Hepatocyte (in vitro differentiated cells): ENCODE measurements at places on chromosomes 13 and 19. TPM values are rescaled to one million over a fixed set of nuclear protein-coding genes. Genes with fewer than 3 reads are reported as not detected.

- no peak for DNase-seq
These were observed 1611.1 kb downstream of the SLITRK5 start for GRCh38 chr13:89282241-89282640.

- no peak for DNase-seq
These were observed 92.6 kb downstream of the ENOX1 start for GRCh38 chr13:43694146-43694664.

DNA sequence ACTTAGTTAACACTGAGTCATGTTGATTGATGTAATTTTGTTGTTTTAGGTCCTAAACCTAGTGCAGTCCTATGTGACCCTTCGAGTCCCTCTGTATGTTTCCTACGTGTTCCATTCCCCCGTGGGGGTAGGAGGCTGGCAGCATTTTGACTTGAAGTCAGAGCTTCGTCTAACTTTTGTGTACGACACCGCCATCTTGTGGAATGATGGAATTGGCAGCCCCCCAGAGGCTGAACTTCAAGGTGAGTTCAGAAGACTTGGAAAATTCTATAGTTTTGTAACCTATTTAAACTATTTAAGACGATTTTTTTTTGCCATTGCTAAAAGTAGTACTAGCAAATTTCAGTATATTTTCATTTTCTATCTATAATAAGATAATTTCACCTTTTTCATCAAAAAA is 117.9 kb downstream of the STOML3 start:
- DNase-seq = peak; percentile 69

GRCh38 chr13:40158218-40158617 is 502.8 kb downstream of the COG6 start:
- no peak for DNase-seq

GRCh38 chr13:35216131-35216530 is 260.4 kb downstream of the MAB21L1 start:
- no peak for DNase-seq

DNA sequence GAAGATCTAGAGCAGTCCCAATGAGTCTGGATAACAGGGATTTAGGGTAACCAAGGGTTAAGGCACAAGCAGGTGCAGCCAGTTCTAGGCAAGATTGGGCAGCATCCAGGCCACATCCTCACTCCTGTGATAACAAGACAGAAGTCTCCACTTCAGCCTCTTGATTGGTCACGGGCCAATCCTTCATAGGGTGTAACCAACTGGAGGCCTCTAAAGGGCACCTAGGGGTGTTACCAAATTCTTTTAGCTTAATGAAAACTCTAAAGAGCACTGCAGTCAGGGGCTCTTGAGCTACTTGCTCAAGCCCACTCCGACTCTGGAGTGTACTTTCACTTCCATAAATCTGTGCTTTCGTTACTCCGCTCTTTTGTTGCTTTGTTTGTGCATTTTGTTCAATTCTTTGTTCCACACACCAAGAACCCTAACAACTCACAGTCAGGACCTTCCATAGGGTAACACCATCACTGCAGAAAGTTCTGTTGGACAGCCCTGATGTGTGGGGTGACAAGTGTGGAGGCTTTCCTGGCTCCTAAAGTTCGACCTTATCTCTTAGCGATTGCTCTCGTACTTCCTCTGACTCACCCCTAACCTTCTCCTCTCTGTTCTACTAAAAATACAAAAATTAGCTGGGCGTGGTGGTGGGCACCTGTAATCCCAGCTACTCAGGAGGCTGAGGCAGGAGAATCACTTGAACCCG is 36.1 kb downstream of the ZSWIM9 start:
- DNase-seq = no peak

DNA sequence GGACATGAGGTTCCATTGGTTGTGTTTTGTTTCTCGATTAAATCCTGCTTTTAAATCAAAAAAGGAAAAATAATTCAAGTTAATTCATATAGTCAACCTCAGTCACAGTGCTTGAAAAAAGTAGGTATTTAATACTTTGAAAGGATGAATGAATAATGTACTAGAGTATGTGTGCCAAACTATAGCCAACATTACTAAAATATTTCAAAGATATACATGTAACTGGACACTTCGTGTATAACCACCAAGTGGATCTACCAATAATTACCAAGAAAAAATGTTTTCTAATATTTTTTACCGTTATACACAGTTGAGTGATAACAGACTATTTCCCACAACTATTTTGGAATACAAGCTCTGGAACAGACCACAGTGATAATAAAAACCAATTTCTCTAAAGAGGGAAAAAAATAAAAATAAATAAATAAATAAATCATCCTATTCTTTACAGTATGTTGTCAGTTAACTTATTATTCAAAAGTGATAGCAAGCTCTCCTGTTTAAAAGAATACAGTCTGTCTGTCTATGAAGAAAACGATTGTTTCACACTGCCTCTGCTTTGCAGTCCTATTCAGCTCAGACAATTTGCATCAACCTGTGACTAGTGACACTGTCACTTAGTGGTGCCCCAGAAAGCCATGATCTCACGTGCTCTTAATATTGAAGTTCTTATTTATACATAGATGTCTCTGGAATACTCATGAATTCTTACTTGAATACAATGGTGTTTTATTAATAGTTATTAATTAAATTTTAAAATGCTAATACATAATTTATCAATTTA is 58.2 kb downstream of the UBL3 start:
- no peak for DNase-seq

- DNase-seq = no peak
These were observed 50.3 kb downstream of the ABCC4 start for GRCh38 chr13:95250961-95251360.

DNA sequence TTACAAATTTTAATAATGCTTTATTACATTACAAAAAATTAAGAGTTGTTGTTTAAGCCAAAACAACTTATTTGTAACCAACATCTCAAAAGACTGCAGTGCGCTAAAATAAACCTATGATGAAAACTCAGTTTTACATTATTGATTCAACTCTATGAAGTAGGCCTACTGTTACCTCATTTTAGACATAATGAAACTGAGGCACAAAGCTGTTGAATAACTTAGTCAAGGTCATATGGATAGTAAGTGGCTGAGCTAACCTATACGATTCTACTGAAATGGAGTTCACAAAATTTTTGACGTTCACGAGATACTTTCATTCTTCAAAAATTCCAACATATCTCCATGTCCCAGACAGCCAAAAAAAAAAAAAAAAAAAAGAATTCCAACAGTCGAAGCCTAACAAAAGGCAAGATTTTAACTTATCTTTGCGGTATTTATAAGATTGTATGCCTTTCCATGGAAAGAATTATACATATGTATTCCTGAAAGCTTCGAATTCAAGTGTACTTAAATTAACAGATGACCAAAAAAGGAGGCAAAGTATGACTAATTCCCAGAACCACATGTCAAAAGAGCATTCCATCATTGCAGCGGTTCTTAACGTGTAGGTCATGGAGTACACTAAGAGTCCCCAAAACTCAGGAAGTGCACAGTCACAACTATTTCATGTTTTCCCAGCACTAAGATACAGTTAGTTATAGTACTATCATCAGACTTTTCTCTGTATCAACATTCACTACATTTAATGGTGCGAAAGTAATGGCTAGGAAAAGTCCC is 69.4 kb downstream of the PSPC1 start:
- no peak for DNase-seq

- DNase-seq = peak; percentile 71
These were observed 1.3 kb downstream of the PTBP1 start for GRCh38 chr19:798415-799075.

DNA sequence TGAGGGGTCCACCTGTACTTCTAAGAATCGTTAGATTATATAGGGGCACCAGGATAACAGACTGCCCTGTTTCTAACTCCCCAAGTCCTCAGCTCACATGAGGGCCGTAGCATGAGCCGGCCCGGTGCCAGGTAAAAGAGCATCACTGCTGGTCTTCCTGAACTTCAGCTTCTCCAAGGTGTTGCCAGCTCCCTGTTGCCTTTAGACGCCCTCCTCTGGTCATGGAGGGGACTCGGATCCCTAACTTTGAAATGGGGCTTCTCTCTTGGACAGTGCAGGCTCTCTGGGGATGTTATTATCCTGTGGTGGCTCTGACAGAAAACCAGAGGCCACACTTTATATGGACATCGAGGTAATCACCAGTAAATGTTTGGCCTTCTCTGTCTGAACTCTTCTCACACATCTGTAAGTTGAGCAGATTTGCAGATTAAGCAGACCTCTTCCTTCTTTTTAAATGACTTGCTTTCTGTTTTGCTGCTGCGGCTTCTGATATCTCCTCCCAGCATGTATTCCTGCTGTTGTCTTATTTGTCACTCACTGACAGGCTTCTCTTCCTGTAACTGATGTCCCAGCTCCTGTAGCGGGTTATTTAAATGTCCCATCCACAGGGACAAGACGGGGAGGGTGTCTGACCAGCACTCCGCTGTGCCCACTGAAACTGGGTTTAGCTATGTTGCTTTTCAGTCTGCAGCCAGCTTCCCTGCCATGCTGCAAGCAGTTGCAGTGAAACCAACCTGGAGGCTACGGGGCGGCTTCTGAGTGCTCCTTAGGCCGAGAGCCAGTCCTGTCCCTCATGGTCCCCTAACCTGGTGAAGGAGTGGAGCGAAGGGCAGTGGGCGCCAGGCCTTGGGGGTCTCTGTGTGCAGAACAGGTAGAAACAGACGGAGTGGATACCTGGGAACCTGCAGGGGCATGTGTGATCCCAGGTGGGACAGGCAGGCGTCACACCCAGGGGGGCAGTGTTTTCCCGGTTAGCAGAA is 39.2 kb downstream of the TSSK6 start:
- no peak for DNase-seq

DNA sequence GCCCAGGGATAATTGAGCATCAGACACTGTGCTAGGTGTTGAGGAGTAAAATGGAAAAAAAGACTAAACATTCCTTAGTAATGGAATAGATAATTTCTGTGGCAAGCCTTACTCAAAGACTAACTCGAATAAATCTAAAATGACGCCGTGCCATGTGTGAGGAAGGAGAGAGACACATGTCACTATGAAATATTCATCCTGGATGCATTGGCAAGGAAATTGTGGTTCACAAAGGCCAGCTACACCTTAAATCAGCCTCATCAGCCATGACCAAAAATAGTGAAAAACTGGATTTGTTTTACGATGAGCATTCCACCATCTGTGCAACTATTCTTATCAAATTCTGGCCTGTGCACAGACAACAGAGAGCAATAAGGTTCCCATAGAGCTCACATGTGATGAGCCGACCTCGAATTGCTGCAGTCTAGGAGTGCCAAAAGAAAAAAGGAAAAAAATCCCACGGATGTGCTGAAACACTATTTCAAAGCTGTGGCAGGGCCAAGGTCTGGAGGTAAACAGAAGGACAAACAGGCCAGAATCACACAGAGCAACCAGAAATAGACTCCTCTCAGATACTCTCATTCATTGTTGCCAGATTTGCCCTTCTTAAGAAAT is 505.7 kb downstream of the EFNB2 start:
- DNase-seq = no peak

GRCh38 chr13:22128441-22129408 is 457.9 kb downstream of the FGF9 start:
- DNase-seq = no peak

GRCh38 chr13:31873145-31873544 is 133.8 kb downstream of the RXFP2 start:
- no peak for DNase-seq

DNA sequence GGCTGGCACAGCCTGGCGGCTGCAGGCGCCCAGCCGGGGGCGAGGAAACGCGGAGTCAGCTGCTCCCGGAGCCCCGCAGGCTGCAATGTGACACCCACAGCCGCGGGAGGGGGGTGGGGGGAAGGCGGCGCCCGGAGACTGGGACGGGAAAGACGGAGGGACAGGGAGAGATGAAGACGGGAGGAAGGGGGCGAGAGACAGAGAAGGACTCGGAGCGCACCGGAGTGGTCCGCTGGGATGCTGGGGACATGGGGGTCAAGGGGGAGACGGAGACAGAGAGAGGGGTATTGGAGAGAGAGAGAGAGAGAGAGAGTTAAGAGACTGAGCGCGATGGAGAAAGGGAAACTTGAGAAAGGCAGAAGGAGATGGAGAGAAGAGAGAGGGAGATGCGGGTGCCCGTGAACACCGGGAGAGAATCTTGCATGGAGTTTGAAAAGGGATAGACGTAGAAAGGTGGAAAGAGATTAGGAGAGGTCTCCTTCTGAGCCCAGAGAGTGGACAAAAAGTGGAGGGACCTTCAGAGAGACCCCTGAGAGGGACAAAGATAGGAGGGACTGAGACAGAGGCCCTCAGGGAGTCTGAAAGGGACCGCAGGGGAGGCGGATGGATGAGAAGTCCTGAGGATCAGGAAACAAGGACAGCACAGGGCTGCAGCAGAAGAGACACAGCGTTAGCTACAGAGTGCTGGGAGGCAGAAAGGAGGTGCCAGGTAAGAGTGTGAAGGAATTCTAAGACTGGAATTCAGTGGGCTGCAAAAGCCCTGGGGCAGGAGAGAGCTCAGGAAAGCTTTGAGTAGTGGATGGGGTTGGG is 1.0 kb downstream of the SCN1B start:
- DNase-seq = no peak

Gene ZNF546
- total RNA-seq = 1.6 and 1.8 TPM in 2 replicates

Gene LILRB4
- total RNA-seq = not detected in 2 replicates

Gene ONECUT3
- 0.03 and 0.08 TPM in 2 replicates for total RNA-seq

Gene KIR2DL1
- total RNA-seq = not detected in 2 replicates

Gene NLRP5
- total RNA-seq = not detected in 2 replicates

Gene ZNF836
- 4.3 and 9.4 TPM in 2 replicates for total RNA-seq

Gene COL5A3
- total RNA-seq = 1.9 and 2.0 TPM in 2 replicates
